ENCODE measurements at places on chromosomes 7 and 10. TPM values are rescaled to one million over a fixed set of nuclear protein-coding genes. Genes with fewer than 3 reads are reported as not detected.

The ADCYAP1R1 gene
- 0.08 TPM for total RNA-seq

The CCDC186 gene
- total RNA-seq, result 5.2 TPM

The SP8 gene
- not detected for total RNA-seq

The DRGX gene
- not detected for total RNA-seq

The HTRA1 gene
- total RNA-seq, result 64.3 TPM

The CHRM2 gene
- total RNA-seq, result not detected

The TMEM176A gene
- not detected for total RNA-seq

The PRKCQ gene
- 4.3 TPM for total RNA-seq

The GIMAP7 gene
- not detected for total RNA-seq

The GTPBP10 gene
- total RNA-seq, result 26.9 TPM

The PON3 gene
- total RNA-seq, result 27.0 TPM

The ITPRID1 gene
- not detected for total RNA-seq

The FGL2 gene
- total RNA-seq, result not detected

The GIMAP5 gene
- total RNA-seq, result not detected

The NRAP gene
- total RNA-seq, result not detected

The ARHGAP21 gene
- 59.3 TPM for total RNA-seq

The EMX2 gene
- not detected for total RNA-seq

The TMEM196 gene
- total RNA-seq, result not detected

The HYAL4 gene
- total RNA-seq, result not detected

The PRF1 gene
- total RNA-seq, result not detected

The HOXA2 gene
- total RNA-seq, result 0.99 TPM

The NCAPG2 gene
- 42.1 TPM for total RNA-seq

The ASB10 gene
- total RNA-seq, result not detected

The CYP3A7 gene
- not detected for total RNA-seq

The PAPSS2 gene
- total RNA-seq, result 22.1 TPM

The IPMK gene
- total RNA-seq, result 2.8 TPM

The KCP gene
- 0.18 TPM for total RNA-seq

The CTTNBP2 gene
- total RNA-seq, result 0.15 TPM

The SVOPL gene
- total RNA-seq, result not detected

The PITX3 gene
- 0.27 TPM for total RNA-seq

The LRRN3 gene
- total RNA-seq, result not detected

The INHBA gene
- total RNA-seq, result 0.82 TPM

The HOXA5 gene
- total RNA-seq, result 6.8 TPM

The CLCN1 gene
- total RNA-seq, result 0.06 TPM

The TFR2 gene
- total RNA-seq, result 3.0 TPM

The GPER1 gene
- 0.89 TPM for total RNA-seq

The NCF1 gene
- total RNA-seq, result 0.08 TPM

The SFTPA1 gene
- total RNA-seq, result not detected

The AGR3 gene
- not detected for total RNA-seq

The UNCX gene
- 0.09 TPM for total RNA-seq

The LRRD1 gene
- total RNA-seq, result not detected

The TRPV5 gene
- not detected for total RNA-seq

The MACC1 gene
- total RNA-seq, result not detected

The PKD2L1 gene
- 0.07 TPM for total RNA-seq

The JAZF1 gene
- 7.2 TPM for total RNA-seq

The NUDT13 gene
- 2.5 TPM for total RNA-seq

The SLC25A28 gene
- total RNA-seq, result 27.4 TPM

The GRID1 gene
- total RNA-seq, result 0.42 TPM

The MSS51 gene
- 0.41 TPM for total RNA-seq

The TRIM50 gene
- not detected for total RNA-seq

The NAPEPLD gene
- total RNA-seq, result 3.5 TPM

The OR6V1 gene
- total RNA-seq, result not detected

The PVRIG gene
- total RNA-seq, result not detected

The LIPJ gene
- total RNA-seq, result not detected

The ARHGEF5 gene
- 1.6 TPM for total RNA-seq

The IFIT1B gene
- total RNA-seq, result not detected

Measured in A549 treated with RU486 at 1 μM for 4 hours (cell line).